ENCODE measurements at places on chromosomes 1 and 21.

DNA sequence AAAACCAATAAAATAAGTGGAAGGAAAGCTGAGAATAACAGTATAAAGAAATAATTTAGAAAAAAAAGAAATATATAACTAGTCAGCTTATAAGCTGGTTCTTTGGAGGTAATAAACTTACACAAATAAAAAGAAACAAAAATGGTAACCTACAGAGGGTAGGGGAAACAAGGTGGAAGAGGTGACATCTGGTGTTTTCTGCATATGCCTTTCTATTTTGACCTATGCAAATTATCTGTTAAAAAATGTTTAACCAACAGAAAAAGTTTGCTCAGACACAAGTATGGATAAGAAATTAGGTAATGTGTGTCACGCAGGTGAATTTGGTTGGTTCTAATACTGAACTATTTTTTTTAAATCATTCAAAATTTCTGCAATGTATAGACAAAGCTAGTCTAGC is 53.6 kb upstream of the DMRTA2 start:
- no peak for DNase-seq

DNA sequence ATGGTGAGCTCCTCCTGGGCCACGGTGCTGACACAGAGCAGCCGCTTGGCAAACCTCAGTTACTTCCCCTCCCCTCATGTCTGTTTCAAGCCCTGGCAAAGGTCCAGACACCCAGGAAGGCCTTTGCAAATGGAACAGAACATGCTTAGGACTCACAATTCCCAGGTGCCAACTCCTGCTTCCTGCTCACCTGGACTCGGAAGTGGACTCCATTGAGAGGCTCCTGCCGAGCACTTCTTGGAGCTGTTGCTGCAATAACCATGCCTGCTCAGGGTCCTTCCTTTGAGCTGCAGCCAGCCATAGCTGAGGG is 10.7 kb downstream of the DCST2 start:
- DNase-seq, result no peak

GRCh38 chr1:194068446-194069167 is 882.2 kb upstream of the B3GALT2 start:
- no peak for DNase-seq

- no peak for DNase-seq
These were observed 50.0 kb downstream of the SH3GLB1 start for GRCh38 chr1:86754265-86754974.

DNA sequence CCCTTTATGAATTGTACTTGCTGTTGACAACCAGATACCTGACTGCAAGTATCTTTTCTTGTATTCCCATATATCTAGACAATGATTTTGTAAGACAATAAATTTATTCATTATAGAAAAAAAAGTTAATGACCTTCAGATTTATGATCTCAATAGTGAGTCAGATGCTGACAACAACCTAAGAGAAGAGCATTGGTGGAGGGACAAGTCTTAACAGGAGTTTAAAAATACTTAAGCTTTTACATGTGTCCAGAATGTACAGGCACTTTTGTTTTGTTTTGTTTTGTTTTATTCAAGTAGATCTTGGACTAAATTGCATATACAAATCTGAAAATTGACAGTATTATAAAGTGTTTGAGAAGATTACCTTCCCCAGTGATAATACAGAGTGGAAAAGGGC is 1544.6 kb upstream of the B3GALT2 start:
- DNase-seq, result no peak

GRCh38 chr1:11176081-11176706 is 13.0 kb upstream of the ANGPTL7 start:
- no peak for DNase-seq

DNA sequence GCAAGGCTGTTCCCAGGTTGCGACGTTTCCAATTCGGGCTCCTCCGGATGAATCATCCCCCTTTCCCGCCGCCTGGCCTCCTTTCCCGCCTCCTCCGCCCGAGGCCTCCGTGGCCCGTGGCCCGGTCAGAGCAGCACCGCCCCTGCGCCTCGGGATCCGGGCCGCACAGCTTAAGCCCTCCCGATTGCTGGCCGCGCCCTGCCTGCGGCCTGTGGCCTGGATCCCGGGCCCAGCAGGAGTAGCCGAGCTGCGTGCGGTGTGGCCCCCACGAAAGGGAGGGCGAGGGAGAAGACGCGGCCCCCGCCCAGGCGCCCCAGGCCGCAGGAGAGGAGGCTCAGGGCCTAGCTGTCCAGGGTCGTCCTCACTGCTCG is 1.0 kb downstream of the TMEM200B start:
- no peak for DNase-seq

DNA sequence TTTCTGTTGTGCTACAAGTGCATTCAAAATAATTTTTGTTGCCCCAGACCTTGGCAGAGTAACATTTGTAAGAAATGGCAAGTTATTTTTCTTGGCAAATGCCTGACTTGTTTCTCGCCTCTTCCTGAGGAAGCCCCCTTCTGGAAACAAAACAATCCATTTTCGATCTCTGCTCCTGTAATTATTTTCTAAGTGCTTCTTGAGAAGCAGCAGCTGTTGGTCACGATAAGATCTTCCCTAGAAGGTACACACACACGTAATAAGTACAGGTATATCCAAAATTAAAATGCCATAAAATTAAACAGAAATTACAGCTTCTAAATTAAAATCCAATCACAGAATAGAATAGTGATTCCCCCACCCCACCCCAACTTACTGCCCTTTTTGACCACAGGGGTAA is 47.3 kb downstream of the LPGAT1 start:
- peak; percentile 16 for DNase-seq

DNA sequence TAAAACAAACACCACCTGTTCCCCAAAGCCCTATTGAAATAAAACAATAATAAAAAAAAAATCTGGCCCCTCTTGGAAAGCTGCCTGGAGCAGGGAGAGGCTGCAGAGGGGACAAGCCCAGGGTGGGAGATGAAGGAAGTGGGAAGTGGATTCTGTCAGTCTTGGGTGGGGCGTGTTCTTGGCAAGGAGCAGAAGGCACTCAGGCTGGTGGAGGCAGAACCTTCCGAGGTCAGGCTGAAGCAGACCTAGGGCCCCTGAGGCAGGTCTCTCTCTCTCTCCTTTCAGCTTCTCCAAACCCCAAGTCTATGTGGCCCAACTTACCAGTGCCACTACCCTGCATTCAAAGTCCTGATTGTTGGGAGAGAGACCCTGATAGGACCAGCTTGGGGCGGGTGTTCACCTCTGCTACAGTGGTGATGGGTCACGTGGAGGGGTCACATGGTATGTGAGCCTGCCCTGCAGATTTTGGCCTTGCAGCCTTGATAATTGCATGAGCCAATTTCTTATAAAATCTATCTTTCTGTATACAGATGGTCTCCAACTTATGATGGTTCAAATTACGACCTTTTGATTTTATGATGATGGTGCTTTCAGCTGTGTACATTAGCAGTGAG is 145.4 kb upstream of the C1orf174 start:
- no peak for DNase-seq

GRCh38 chr1:245679821-245680780 is 525.3 kb downstream of the KIF26B start:
- no peak for DNase-seq

GRCh38 chr1:119611701-119612113 is 36.4 kb downstream of the ZNF697 start:
- DNase-seq, result peak; percentile 58

- DNase-seq, result no peak
These were observed 644.2 kb upstream of the PLXNA2 start for GRCh38 chr1:208888376-208888775.

DNA sequence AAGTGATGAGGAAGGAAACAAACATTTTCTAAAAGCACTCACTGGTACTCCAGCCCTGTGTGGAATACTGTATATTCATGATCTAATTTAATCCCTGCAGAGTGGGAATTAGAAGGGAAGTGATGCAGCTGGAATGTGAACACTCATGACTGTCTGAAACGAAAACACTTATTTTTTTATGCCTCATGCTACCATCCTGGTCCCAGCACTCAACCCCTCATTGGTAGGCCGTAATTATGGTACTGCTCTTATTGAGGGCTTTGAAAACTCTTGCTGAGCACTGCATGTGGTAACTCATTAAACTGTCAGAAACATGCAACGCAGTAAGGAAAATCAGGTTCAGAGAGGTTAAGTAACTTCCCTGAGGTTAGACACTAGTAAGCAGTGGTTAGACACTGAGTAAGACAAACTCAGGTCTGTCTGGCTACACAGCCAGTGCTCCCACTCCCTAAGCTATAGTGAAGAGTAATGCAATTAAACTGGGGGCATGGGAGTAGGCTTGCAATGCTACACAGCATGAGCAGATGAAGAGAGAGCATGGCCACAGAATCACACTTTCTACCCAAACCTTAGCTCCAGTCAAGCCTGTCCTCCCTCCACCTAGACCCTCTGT is 17.3 kb upstream of the TNFSF4 start:
- DNase-seq, result no peak

- peak; percentile 23 for DNase-seq
These were observed 611.2 kb upstream of the PLXNA2 start for GRCh38 chr1:208855403-208855802.

GRCh38 chr1:204199579-204199978 is 3.3 kb upstream of the KISS1 start:
- DNase-seq, result no peak

- peak; percentile 8 for DNase-seq
These were observed 162.4 kb downstream of the ZSCAN20 start for GRCh38 chr1:33634806-33635205.

All from SK-N-DZ (cell line).